Activated T-helper 2 cell treated with anti-CD3 and anti-CD28 coated beads, Interferon-gamma antibody, Interleukin-2, Interleukin-4, amounts not matched to agents 10 μg/mL and 5 μg/mL and 100 μg/mL, durations not matched to agents 14 hours and 24 hours and 36 hours (primary cell): ENCODE measurements at places on chromosomes 3 and 15. TPM values are rescaled to one million over a fixed set of nuclear protein-coding genes. Genes with fewer than 3 reads are reported as not detected.

The UROC1 gene
- total RNA-seq = not detected in 2 replicates

DNA sequence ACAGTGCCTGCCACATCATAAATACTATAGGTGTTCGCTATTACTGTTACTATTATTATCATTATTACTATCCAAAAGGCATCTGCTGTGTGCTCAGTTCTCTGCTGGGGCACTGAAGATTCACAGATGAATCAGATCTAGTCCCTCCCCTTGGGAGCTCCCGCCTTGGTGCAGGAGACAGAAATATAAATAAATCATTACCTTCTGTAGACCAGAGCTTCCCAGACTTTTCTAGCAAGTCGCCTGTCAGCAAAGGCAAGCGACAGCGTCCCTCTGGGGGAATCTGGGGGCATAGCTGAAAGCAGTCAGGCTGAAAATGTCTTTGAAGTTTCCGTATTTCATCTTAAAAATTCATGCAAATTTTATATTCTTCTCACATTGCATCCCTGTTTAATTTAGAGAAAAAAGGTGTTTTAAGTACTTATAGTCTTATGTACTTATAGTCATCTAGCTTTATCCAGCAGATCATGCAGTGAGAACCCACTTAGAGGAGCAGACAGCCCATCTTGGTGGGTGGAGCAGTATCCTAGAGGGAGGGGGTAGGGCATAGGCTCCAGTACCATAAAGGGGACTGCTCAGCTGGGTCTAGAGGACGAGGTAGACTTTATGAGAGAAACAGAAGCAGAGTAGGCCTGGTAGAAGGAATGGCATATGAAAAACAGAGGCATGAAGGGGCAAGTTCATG, 10.4 kb upstream of the BRPF1 start:
- DNase-seq = no peak

The B3GNT5 gene
- 41.0 and 41.7 TPM in 2 replicates for total RNA-seq

DNA sequence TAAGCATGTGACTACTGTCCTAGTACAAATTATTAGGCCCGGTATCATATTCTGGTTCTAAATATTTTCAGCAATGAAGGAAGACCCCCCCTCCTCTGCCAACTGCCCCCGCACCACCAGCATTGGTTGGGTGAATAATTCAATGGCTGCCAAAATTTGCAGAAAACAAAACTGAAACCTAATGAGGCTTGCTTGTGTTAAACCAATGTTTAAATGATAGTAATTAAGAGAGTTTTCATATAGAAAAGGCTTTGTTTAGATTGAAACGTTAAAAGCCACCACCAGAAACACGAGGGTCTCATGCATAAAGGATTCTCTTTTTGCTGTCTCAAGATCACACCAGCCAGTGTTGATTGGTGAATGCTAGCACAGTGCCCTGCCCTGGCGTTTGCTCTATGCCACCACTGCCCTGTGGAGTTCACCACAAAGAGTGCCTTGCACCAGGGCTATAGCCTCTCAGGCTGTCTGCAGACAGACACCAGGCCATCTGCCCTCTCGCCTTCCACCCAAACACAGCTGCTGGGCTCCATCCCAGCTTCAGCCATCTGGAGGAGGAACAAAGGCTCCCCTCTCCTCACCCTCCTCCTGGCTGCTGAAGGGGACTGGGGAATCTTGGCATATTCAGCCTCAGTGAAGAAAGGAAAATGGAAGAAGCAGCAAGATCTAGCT, 200.3 kb upstream of the PFN2 start:
- no peak for DNase-seq

The ACP3 gene
- not detected in 2 replicates for total RNA-seq

DNA sequence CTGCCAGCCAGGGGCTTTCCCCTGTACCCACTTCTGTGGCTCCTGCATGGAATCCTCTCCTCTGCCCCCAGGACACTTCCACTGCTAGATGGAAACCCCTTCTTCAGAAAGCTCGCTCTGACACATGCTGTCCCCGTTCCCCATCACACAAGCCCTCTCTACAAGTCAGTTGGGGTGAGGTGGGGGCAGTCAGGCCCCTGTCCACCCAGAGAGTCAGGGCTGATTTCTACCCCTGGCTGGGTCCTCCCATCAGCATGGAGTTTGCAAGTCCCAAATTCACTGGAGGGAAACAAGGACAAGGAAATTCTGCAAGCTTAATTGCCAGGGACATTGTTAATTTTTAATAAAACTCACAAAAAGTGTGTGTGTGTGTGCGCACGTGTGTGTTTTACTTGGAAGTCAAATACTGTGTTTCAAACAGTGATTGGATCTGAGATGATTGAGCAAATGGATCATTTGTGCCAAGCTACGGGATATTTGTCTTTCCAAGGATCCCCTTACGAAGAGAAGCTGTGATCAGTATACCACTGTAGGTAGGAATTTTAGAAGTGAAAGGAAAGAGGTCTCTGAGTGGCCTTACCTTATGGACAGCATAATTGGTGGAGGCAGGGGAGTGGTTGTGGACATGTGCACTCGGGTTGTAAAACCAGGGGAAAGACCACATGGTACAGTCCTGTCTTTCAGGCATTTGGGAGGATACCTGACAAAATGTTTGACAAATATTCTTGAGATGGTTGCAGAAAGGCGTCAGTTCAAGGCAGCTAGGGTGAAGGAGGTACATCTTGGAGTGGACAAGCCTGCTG, 1.5 kb upstream of the AMOTL2 start:
- no peak for DNase-seq

The PDZRN3 gene
- total RNA-seq = not detected in 2 replicates

- no peak for DNase-seq
Measured at GRCh38 chr15:48794697-48795134, 16.2 kb downstream of the CEP152 start.

DNA sequence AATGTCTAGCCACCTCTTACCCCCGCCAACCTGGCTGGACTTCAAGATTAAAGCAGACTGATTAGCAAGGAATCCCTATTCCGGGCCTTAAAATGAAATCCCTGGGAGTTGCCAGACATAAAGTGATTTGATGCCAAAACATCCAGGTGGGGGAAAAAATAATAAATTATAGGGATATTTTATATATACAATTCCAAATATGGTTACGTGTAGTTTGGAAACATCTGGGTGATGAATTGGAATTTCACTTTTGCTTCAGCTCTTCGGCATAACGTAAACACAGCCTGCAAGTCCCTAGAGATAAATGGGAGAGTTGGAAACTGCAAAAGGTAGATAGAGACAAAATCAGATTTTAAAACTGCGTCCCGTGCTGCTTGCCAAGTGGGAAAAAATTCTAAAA, 545.5 kb upstream of the MDFIC2 start:
- no peak for DNase-seq

The ARF4 gene
- 93.6 and 95.6 TPM in 2 replicates for total RNA-seq

The RARRES1 gene
- total RNA-seq = 0.21 and 0.64 TPM in 2 replicates

DNA sequence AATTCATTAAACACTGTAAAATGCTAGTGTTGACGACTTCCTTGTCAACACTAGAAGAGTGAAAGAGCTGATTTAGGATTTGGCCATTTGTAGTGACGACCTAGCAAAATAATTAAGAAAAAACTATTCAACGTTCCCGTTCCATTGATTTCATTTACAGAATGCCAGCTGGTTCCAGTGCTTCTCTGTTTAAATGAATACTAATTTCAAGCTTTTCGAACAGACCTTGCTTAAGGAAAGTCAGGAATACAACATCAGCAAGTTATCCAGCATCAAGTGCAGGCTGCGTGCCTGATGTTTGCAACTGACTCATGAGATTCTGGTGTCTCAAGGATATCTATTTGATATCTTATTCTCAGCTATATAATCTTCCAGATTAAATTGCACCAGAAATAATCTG, 98.4 kb upstream of the BHLHE40 start:
- DNase-seq = no peak

DNA sequence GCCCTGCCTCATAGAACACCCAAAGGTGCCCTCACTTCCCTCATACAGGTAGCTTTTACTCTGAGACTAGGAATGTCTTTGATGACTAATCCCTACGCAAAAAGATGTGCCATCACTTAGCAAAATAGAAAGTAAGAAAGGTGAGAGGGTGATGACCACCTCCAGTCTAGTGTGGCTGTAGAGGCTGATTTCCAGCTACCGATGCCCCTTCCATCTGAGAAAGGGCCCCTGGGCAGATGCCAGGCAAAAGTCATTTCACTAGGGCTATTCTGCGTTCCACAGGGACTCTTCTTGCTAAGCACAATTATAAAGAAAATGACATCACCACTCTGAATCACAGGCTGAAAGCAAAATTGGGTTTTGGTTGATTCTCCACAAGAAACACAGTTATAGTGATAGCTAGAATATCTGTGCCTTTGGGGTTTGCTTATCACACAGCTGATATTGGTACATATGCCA, 77.4 kb downstream of the RBPMS2 start:
- no peak for DNase-seq

The AADAC gene
- total RNA-seq = not detected in 2 replicates

The CCDC54 gene
- not detected in 2 replicates for total RNA-seq

The PRC1 gene
- 91.8 and 95.2 TPM in 2 replicates for total RNA-seq
